NCI-H2171 treated with DMSO at 0.1 percent for 48 hours (cell line): ENCODE measurements at places on chromosomes 5 and 9.

- no peak for DNase-seq
Measured at GRCh38 chr9:135053133-135053532, 34.3 kb upstream of the OLFM1 start.

DNA sequence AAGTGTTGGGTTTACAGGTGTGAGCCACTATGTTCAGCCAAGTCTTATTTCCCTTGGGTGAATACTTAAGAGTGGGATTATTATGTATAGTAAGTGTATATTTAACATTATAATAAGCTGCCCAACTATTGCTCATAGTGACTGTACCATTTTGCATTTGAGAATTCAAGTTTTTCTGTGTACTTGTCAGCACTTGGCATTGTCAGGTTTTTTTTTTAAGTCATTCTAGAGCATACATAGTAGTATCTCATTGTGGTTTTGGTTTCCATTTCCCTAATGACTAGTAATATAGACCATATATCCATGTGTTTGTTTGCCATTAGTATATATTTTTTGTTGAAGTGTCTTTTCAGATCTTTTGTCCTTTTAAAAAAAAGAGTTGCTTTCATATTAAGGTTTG is 10.5 kb upstream of the ELL2 start:
- no peak for DNase-seq

DNA sequence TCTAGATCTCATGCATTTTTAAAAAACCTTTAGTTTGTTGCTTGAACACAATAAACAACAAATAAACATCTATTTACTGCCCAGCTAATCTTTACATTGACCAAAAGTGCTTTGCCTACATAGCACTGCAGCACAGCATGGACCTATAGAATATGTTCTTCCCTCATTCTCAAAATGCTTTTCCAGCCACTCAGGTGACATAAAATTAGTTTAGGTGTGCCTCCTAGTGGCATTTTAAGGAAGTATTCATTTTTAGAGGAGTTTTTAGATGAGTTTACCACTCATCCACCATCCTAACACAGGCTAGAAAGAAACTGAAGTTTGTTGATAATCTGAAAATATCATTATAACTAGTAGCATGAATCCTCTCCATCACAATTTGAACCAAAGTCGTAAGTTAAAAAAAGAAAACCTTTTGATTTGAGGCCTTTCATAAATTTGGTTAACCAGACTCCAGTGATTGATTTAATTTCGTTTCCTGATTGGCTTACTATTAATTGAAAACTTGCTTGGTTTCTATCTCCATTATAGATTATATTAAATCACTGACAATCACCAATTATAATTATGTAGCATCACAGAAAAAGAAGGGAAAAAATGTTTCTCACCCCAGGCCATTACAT is 12.6 kb downstream of the PLGRKT start:
- DNase-seq = peak; percentile 59

- DNase-seq = no peak
Measured at GRCh38 chr9:38001430-38001829, 67.6 kb downstream of the SHB start.

DNA sequence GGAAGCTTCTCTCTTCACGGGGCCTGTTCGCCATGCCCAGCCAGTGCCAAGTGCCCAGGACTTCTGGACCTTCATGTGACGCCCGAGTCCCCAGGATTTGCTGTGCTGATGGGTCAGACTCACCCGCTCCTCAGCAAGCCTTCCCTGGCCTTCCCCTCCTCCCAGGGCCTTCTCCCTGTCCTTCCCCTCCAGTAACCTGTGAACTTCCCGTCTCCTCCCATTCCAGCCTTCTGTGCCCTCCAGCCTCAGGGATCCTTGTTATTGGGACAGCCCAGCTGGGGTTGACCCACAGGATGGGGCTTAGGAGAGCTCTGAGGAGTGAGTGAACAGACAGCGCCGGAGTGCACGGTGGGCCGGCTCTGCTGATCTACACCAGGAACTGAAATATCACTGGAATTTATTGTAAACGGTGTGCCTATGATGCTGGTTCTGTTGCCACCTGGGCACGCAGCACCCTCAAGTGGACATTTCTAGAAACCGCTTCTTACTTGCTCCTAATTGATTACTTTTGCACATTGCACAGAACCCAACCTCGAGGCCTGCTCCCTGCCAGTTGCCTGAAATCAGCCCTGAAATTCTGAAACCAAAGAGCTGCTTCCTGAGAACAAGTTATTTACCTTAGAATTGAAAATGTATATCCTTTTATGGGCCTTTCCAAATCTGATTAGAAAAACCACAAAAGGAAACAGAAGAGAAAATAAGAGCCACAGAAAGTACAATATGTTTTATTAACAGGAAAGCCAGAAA is 1.5 kb downstream of the SPAAR start:
- DNase-seq = peak; percentile 51

DNA sequence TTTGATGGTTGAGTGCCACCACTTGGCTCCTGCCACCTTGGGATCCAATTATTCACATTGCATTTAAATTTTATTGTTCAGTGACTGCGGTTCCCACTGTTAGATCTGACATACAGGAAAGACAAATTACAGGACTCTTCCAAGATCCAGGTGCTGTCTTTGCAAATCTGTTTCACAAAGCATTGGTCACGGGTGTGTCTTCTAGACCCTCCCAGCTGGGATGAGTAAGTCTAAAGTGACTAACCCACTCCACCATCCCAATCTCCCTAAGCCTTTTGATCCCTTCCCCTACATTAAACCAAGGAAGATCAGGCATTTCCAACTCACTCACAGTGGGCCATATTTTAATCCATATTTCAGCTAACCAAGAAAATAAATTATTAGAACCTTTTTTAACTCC is 1016.3 kb upstream of the CTNND2 start:
- DNase-seq = no peak

- DNase-seq = peak; percentile 61
Measured at GRCh38 chr5:137699336-137700281, 36.3 kb downstream of the KLHL3 start.

DNA sequence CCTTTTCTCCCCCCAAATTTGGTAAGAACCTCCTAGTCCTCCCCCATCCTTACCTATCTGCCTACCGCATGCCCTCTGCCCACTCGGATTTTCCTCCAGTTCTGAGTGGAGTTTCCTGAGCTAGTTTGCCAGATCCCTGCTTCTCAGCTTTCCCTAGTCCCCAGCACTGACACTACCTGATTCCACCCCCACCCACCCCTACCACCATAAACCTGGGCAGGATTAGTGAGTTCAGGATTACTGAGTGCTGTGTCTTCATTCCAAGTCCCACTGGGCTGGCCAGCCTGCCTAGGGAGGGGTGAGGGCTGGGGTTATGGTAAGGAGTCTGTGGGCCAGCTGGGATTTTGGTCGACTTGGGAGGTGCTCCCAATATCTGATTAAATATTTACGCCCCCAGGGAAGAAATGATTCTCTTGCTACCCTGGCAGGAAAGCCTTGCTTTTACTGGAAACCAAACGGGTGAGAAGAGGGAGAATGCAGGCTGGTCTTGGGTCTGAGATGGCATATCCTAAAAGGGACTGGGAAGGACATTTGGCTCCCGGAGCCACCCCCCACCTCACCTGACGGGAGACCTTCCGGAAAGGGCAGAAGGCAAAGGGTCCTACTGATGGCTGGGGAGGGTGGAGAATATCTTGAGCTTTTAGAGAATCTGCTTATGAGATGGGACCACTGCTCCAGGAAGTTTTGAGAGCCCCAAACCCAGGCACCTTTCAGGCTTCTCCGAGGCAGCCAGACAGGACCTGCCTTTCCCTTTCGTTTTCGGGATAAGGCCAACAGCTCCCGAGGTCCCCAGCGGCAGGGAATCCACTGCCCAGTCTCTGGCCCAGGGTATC is 3.7 kb downstream of the PITX1 start:
- DNase-seq = no peak

- DNase-seq = no peak
Measured at GRCh38 chr5:124544366-124545055, 201.9 kb downstream of the ZNF608 start.

DNA sequence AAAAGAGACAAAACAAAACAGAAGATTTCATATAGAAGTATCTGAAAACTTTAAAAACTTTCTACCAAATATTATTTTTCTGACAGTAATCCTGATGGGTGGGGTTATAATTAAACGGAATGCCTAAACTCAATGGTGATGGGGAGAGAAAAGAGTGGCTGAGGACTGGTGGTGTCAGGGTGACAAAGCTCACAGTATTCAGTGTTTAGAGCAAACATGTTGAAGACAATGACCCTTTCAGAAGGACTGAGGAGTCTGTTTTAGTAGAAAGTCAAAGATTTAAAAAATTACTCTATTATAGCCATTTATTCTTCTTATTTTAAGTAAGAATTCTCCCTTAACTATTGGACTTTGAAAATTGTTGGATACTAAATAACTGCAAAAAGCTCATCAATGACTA is 1144.0 kb downstream of the TAF11L14 start:
- no peak for DNase-seq

- no peak for DNase-seq
Measured at GRCh38 chr9:73104342-73104741, 47.3 kb upstream of the ANXA1 start.

- no peak for DNase-seq
Measured at GRCh38 chr5:50647726-50648125, 18.7 kb upstream of the PARP8 start.

GRCh38 chr9:124299515-124300090 is 41.9 kb downstream of the NEK6 start:
- no peak for DNase-seq

- DNase-seq = no peak
Measured at GRCh38 chr9:107733523-107733894, 243.9 kb upstream of the KLF4 start.

DNA sequence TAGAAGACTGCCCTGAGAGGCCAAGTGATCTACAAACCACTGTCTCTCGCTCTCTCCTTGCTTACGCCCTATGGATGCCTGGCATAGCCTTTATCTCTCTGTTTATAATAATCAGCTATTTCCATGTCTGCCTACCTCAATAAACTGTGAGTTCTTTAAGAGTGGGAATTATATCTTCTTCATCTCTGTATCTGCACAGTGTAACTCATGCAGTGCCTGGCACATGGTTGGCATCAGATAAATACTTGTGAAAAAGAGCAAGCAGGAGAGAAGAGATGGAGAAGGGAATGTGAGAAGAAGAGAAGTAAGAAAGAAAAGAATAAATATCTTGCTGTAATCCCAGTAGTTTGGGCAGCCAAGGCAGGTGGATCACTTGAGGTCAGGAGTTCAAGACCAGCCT is 94.6 kb upstream of the TNPO1 start:
- DNase-seq = no peak

DNA sequence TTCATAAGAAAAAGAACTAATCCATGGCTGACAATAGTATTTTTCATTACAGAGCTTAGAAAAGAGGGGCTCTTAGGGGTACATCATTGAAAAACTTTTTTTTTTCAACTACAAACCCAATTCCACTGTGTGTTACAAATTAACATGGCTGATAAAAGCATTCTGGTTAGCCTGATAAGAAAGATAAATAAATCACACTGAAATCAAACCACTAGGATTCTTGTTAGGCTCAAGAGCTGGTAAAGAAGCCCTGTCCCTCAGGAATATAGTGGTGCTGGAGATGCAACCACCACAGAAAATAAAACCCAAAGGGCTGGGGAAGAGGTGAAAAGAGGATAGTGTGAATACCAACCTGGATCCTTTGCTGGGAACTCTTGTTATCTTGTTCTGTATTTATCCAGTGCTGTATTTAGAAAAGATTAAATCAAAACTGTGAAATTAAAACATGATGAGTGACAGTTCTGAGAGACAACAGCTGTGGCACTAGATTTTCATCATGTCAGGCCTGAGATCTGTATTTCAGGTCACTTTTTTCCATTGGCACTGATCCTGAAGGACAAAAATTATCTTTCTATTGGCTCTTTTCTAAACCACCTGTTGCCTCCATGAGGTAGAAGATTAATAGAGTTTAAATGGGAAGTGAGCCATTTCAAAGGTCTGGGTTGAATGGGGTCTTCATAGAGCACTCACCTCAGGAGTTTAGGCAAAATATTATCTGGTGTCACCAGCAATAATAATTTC is 118.6 kb downstream of the ARRDC3 start:
- no peak for DNase-seq

DNA sequence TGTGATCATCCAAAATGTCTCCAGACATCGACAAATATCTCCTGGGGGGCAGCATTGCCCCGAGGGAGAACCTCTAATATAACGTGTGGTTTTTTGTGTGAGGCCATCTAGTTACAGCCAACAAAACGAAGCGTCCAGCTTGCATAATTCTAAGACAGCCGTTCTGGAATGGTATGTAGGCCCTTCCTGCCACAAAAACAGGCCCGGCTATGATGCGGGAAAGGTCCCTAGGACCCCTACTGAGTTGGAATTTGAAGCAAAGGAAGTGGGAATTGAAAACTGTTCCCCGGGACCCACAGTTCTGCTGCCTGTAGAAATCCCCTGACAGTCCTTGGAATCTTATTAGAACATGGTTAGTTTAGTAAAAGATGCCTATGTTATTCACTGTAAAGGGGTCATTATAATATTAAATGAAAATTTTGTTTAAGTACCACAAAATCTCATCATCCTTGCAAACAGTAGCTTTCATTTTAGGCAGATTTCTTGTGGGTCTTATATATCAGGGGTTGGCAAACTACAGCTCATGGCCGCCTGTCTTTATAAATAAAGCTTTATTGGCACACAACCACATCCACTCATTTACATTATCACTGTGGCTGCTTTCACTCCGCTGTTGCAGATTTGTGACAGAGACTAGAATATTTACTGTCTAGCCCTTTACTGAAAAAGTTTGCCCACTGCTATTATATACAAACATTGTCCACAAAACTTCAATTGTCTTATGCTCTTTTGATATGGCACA is 70.7 kb downstream of the MSX2 start:
- no peak for DNase-seq

GRCh38 chr5:143106174-143106573 is 297.3 kb downstream of the NR3C1 start:
- DNase-seq = peak; percentile 88

- no peak for DNase-seq
Measured at GRCh38 chr9:32866273-32866672, 82.9 kb downstream of the TMEM215 start.

- no peak for DNase-seq
Measured at GRCh38 chr5:61342071-61342501, 10.0 kb downstream of the ZSWIM6 start.

DNA sequence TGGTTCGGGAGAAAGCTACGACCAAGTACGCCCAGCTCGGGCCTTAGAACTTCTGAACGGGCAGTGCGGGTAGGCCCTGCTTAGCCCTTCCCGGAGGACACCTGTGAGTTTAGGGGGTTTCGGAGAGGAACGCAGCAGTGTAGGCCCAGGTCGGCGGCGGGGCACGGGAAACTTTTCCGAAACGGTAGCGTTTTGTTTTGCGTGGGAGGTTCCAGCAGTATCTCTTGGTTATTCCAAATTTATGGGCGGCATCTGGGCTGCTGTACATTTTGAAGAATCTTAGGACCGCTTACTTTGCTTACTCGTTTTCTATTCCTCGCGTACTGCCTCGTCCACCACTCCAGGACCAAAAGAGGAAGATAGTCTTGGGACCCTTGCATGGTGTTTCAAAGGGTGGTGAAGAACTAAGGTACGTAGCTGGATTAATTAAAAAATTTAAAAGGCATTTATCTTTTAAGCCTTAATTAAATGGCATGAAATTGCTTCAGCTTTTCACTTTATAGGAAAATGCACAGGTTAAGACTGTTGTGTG is 492 bp downstream of the TENT2 start:
- no peak for DNase-seq
